ENCODE measurements at places on chromosomes 1 and 21.

DNA sequence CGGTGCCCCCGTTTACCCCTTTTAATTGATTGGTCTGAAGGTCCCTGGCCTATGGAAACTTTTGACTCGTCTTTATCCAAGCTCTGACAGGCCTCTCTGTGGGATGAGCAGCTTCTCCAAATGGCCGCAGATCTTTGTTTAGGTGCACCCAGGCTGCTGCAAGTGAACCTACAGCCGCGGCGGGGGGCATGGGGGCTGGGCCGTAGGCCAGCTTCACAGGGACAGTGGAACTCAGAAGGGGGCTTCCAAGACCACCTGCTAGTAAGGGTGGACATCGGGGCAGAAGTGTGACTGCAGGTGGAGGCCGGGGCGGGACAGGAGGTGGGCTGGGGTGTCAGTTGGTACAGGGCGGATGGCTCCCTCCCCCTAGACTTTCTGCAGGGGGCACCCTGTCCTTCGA, 257.5 kb downstream of the SIPA1L2 start:
- no peak for DNase-seq

- no peak for DNase-seq
These were observed 212.5 kb upstream of the MAP1LC3C start for GRCh38 chr1:242211254-242212022.

- DNase-seq: no peak
These were observed 347.2 kb downstream of the MATN1 start for GRCh38 chr1:30376054-30376697.

DNA sequence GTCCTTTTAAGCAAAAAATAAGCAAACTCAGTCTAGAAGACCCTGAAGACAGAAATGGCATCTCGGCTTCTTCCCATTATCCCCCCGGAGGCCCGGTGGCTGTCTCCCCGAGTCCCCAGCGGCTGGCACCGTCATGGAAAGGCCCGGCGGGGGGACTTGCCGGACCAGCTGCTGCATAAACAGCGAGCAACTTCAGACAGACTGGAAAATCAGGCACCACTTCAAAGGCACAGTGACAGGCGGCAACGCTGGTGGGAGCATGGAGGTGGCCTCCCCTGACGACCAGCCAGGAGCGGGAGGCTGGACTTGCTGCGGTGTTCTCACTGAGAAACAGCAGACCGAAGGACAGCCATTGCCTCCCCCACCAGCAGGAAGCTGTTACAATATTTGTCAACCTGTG, 18.4 kb upstream of the C1QA start:
- no peak for DNase-seq

DNA sequence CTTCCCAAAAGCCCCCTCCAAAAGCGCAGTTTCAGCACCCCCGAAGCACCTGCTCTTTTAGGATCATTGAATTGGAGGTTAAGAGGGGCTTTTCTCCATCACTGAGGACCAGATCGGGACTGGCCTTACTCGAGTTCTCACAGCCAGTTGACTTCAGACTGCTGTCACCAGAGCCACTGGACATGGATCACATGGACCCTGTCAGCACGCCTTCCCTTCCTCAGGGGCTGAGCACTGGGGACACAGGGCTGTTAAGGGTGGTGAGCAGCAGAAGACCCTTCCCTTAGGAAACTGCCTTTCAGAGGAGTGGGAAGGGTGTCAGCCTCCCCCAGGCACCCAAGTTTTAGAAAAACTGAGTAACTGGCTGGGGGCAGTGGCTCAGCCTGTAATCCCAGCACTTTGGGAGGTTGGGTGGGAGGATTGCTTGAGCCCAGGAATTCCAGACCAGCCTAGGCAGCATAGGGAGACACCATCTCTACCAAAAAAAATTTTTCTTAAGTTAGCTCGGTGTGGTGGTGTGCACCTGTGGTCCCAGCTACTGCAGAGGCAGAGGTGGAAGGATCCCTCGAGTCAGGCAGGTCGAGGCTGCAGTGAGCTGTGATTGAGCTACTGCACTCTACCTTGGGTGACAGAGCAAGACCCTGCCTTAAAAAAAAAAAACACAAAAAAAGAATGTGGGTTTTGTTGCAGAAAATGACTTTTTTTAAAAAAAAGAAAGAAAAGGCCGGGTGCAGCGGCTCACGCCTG, 584 bp upstream of the FGR start:
- DNase-seq: no peak

DNA sequence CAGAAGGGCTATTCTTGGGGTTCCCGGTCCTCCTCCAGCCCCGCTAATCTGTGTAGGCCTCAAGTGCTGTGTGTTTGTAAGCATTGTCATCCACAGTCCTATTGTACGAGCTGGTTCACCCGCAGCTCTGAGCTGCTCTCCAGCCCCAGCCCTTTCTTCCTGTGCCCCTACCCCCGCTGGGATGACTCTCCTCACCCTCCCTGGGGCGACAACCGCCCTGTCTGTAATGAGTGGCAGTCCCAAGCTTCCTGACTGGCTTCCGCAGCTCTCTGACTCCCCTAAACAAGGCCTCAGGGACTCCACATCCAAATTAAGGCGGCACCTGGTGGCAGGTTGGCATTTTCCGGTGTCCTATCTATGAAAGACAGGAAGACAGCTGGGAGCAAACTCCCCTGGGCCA, 45.8 kb downstream of the TFF3 start:
- no peak for DNase-seq

DNA sequence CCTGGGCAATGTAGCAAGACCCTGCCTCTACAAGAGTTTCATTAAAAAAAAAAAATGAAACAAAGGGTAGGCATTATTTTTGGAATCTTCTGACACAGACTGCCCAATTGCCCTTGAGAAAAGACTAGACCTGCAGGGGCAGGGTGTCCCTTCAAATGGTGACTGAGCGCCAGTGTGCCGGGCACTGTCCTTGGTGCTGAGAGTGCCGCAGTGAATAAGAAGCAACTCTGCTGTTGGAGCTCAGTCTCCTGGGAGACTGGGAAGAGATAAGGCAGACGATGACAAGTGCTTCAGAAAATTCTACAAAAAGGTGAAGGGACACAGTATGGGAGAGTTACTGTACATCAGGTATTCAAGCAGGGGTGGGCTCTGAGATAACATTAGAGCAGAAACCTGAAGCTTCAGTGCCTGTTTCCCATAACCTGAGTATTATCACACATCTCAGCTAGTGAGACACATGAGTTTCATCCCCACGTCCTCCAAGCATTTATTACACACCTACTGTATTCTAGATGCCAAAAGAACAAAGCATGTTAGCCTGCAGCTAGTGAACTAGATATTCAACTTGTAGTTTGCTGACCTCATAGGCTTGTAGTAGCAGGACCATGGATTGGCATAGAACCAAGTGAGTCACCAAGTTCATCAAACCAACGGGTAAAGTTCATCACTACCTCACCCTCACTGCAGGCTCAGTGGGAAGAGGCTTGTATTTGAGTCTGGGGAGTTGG, 18.4 kb upstream of the RPL11 start:
- no peak for DNase-seq

DNA sequence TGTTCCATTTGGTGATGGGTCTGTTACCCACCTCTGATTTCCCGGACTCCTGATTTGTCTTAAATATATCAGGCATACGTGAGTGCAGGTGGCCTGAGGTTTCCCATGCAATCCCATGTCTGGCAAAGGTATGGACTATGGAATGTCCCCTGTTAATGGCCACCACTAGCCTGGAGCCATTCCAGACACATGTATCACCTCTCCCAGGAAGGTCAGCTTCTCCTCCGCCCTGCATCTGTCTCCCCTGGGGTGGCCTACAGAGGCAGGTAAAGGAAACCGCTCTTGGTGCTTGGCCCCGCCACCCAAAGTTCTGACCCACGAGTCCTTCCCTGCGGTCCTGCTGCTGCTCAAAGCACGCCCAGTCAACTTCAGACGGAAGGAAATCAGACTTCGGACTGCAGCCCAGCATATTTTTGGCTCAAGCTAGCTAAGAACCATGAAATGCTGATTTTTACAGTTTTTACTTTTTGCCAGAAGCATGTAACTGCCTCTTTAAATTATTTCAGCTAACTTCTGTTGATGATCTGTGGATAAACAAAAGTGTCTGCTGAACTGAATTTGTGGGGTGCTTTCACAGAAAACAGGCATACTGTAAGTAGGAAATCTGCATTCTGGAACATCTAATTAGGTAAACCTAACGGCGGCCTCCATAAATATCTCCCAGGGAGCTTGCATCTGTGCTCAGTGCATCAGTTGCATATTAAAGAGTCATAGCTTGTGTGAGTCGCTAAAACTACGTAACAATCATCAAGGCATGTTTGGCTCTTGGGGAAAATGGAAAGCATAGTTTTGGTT, 105.9 kb downstream of the PCP4 start:
- DNase-seq: no peak

Measured in stimulated activated CD4-positive, alpha-beta T cell treated with anti-CD3 and anti-CD28 coated beads, Interleukin-15, amount 100 ng/mL, for 1 hour (primary cell).